ENCODE measurements at places on chromosomes 2 and 18.

DNA sequence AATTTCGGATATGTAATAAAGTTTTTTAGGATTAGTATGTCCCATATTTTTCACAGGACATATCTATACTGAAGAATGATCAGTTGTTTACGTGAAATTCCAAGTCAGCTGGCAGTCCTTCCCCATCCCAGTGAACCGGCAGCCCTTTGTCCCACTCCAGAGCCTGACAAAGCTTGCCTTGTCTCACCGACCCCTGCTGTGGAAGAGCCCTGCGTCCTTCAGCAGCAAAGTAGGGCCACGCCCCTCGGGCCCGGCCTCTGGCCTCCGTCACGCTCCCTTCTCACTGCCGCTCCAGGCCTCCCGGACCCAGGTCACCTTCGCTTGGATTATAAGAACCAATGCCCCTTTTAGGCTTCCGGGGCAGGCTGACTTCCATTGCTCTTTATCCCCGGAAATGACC is 89.8 kb upstream of the TGIF1 start:
- no peak for DNase-seq

DNA sequence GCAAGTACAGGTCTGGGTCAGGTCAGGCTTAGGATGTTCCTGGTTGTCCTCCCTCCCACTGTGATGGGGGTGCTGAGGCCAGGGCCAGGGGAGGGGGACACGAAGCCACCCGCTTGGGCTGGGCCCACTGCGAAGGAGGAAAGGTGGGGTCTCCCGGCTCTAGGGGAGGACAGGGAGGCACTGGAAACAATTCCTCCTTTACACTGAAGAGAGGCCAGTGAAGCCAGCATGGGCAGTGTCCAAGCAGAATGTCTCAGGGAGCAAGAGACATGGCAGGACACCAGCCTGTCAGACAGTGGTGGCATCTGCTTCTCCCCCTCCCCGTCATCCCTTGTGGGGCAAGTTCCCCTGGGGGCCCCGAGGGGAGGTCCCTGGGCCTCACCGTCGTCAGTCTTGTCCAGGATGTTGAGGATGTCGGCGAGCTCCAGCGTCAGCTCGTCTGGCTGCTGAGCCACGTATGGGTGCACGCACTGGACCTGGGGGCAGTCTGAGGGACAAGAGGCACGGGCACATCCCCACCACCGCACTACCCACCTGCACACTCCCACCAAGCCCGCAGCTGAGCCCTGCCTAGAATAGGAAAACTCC is 10.8 kb downstream of the SNORC start:
- no peak for DNase-seq

- DNase-seq = peak; percentile 52
These were observed 641.9 kb downstream of the SLC4A3 start for GRCh38 chr2:220269367-220269766.

GRCh38 chr2:161135951-161136593 is 24.2 kb upstream of the TANK start:
- no peak for DNase-seq

GRCh38 chr2:26008851-26009566 is 24.9 kb upstream of the RAB10 start:
- peak; percentile 41 for DNase-seq

DNA sequence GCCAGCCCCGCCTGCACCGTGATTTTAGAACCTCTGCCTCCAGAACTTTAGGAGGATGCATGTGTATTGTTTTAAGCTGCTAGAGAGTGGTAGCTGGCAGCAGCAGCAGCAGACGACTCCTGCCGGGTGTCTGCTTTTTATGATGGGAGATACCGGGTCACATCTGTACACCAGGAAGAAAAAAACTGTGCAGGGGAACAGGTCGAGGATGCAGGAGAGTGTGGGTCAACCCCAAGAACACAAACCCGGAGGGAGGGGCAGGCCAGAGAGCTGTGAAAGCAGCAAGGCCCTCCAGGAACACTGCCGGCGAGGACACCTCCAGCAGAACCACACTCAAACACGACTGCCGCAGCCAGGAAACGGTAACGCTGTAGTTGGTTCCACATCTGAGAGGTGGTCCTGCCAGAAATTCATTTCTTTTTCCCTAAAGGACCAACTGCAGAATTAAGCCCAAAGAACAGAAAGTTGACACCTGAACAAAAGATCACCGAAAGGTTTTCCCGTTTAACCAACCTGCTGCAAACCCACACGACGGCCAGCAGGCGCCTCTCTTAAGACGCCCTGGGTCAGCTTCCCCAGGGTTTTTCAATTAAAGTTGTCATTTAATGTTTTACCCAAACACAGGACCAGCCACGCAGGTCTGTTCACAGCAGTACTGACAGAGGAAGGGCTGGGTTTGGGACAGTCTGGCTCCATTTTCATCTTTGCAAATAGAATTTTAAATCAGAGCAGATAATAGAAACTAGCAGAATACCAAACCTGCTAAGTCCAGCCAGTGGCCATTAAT is 60.5 kb downstream of the NDUFA10 start:
- DNase-seq = no peak

- DNase-seq = no peak
These were observed 689.0 kb upstream of the FSHR start for GRCh38 chr2:49843314-49843713.
